ENCODE measurements at places on chromosomes 7 and 10.

DNA sequence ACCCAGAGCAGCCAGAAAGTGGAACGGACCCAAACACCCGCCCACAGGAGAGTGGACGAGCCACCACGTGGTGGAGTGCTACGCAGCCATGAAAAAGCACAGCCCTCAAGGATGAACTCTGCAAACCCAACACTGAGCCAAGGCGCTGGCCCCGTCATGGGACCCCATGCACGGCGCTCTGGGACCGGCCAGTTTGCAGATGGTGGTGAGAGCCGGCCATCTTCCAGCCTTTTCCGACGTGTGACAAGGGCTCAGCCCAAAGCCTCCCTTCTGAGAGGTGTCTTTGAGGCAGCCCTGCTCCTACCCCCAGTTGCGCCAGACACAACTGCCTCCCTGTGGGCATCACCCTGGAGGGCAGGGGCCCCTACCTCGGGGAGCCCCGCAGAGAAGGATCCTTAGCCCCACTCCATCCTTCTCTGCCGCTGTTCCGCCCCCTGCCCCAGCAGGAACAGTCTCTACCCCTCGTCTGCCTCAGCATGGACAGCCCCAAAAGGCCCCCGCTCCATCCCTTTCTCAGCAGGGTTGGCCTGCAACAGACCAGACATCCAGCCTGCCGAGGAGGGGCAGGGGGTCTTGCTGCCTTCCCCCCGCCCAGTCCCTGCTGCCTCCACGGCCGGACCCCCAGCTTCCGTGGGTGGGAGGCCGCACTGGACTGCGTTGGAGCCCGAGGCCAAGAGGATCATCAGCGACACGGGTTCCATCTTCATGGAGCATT, 75.7 kb downstream of the MICALL2 start:
- DNase-seq, result no peak

GRCh38 chr7:39221901-39222300, 244.2 kb downstream of the POU6F2 start:
- DNase-seq, result no peak

DNA sequence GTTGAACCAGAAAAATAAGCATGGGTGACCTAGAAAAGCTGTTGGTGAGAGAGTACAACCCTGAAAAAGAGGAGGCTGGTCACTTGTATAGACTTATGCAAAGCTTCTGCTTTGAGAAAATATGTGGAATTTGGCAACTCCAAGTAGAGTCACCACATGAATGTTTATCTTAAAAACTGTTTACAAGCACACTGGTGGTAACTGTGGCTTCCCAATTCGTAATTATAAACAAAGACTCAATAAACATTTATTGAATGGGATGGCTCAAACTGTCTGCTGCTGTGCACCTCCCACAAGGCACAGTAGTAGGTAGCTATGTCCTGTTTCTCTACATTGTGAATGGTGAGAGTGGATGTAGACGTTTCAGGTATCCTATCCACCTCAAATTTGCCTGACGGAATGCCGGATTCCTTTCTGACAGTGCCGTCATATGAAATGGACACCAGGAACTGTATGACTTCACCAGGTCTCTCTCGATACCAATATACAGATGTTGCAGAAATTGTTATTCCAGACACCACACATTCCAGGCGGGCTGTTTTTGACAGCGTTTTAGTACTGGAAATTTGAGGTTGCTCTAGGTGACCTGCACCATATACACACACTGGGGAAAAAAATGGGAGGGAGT, 43.4 kb upstream of the TARP start:
- no peak for DNase-seq

- DNase-seq, result no peak
Measured at GRCh38 chr10:113495553-113495952, 57.3 kb upstream of the HABP2 start.

GRCh38 chr10:102241032-102241443, 274 bp downstream of the PITX3 start:
- no peak for DNase-seq

GRCh38 chr7:26584987-26585665, 279.3 kb downstream of the SKAP2 start:
- no peak for DNase-seq

- DNase-seq, result no peak
Measured at GRCh38 chr10:131274883-131275282, 36.6 kb downstream of the TCERG1L start.

DNA sequence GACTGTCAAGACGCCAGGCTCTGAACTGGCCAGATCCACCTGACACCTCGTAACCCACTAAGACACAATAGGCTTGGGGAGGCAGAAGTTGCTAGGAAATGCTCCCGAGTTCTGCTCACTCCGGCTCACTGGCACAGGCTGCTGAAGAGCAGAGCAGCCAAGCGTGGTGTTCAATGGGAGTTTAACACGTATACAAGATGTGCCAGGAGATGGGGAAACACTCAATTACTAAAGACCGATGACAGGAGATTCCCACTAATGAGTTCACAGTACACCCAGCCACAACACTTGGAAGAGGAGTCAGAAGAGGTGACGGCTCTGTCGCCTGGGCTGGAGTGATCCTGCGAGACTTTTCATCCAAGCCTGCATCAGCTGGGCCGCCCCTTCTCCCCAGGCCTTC, 303.4 kb downstream of the GFRA1 start:
- no peak for DNase-seq

DNA sequence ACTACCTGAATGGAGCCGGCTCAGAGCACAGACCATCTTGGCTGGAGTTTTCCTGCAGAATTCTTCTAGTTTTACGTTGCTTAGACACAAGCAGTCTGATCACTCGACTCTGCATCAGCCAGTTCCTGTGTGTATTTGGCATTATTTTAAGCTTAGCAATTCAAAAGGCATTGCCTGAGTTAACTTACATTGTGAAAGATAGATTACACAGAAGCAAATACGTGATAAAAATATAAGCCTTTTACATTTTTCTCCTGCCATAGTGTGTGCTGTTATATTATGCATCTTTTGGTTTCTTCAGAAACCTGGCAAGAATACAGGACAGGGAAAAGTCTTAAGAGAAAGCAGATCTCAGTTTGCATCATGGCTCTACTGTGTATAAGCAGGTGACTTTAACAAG, 98.1 kb downstream of the LRRC4 start:
- no peak for DNase-seq

GRCh38 chr7:3682028-3682710, 381.1 kb downstream of the SDK1 start:
- DNase-seq, result no peak

GRCh38 chr10:80211786-80212185, 6.4 kb upstream of the ANXA11 start:
- no peak for DNase-seq

GRCh38 chr10:86662186-86663045, 5.9 kb upstream of the LDB3 start:
- no peak for DNase-seq

DNA sequence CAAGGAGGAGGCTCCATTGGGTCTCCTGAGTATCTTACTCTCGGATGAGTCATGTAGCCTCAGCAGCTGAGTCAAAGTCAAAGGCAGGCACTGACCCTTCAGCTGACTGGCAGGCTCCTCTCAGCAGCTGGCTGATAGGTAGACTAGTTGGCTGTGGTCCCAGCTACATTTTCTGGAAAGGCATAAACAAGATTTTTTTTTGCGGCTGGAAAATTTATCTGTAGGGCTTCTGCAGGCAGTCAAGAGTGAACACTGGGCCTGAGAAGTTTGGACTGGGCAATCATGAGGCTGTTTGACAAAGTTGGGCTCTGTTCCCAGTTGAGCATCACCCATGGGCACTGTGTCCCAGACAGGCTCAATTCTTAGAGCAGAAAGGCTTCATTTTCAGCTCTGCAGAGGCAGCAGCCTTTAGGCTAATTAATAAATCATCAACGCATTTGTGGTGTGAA, 796.2 kb downstream of the CCSER2 start:
- DNase-seq, result no peak

DNA sequence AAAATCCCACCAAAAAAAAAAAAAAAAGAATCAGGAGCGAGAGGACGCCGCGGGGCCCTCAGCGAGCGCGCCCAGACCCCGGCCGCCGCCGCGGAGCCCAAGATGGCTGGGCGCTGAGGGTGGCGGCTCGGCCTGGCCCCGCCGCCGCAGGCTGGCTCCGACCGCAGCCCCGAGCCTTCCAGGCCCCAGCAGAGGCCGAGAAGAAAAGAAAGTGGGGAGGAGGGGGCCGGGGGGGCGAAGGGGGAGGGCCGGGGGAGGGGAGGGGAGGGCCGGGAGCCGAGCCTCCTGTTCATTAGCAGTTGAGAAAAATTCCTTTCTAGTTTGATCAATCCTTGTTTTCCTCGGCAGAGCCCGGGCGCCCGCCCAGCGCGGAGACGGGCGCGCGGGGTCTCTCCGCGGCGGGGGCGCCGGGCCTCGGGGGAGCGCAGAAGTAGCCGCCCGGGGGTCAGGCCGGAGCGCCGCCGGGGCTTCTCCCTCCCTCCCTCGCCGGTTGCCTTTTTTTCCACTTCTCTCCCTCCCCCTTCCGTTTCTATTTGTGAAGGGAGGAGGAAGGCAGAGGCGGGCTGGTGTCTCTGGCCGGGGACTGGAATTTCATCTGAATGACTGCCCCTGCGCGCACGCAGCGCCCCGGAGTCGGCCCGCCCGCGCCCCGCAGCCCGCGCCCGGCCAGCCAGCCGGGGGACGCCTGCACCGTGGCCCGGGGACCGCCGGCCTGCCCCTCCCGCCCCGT, 778 bp upstream of the TRIM8 start:
- peak; percentile 35 for DNase-seq

- no peak for DNase-seq
Measured at GRCh38 chr7:114663502-114663901, 248.9 kb downstream of the FOXP2 start.

GRCh38 chr10:51301644-51302043, 227.4 kb downstream of the PRKG1 start:
- DNase-seq, result no peak

GRCh38 chr7:19754521-19755116, 18.8 kb downstream of the TMEM196 start:
- no peak for DNase-seq

DNA sequence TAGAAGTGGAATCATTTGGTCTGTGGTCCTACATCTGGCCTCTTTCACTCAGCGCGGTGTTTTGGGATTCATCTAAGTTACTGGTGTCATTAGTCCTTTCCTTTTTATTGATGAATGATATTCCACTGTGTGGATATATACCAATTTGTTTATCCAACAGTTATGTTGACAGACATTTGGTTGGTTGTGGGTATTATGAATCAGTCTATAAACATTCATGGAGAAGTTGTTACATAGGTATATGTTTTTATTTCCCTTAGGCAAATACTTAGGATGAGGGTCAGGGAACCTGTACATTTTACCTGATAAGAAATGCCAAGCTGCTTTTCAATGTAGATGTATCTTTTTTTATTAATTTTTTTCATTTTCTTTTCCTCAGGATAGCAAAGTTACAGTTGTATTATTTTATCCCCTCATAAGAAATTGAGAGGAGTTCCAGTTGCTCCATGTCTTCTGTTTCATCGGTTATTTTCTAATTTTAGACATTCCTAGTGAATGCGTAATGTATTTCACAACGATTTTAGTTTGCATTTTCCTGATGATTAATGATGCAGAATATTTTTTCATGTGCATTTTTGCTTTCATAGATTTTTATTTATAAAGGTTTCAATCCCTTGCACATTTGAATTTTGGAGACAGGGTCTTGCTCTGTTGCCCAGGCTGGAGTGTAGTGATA, 203.8 kb upstream of the SH2B2 start:
- no peak for DNase-seq

GRCh38 chr7:147106746-147107145, 990.1 kb downstream of the CNTNAP2 start:
- no peak for DNase-seq

DNA sequence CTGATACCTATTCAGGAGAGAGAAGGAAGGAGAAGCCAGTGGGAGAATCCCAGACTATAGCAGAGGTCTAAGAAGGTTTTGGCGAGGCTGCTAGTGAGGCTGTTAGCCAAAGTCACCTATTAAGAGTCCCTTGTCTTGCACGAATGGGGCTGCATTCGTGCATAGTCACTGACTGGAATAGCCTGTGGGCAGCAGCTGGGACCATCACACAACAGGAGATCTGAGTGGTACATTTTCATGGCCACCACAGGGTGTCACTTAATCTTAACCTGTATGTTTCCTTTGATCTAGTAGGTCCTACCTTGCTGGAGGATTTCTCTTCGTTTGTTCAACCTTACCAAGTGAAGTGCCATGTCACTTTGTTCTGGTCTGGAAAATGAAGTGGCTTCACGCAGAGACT, 319.9 kb downstream of the BMPER start:
- DNase-seq, result no peak

GRCh38 chr7:87147500-87147899, 4.8 kb upstream of the DMTF1 start:
- no peak for DNase-seq

GRCh38 chr7:112431803-112432202, 18.5 kb upstream of the IFRD1 start:
- no peak for DNase-seq

DNA sequence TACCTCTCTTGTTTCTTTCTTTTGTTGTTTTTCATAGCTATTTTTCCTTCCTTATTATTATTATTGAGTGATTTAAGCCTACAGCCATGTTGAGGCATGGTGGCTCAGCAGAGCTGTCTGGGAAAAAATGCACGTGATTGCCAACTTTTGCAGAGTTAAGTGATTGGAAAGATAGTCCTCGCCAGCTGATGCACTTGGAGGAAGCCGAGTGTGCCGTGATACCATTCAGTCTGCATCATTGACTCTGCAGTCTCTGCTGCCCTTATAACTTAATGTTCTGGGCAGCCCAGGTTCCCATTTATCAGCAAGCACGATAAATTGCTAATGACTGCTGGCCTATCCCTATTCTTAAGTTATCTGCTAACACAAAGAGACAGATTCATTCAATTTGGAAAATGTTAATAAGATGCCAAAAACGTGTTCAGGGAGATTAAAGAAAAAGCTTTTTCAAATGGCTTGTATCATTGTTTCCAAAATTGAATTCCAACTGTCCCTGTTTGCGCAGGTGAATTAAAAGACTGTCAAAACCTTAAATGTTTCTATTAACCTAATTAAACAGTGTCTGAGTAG, 232.9 kb upstream of the NPY start:
- no peak for DNase-seq

GRCh38 chr7:80412842-80413241, 99.0 kb downstream of the GNAT3 start:
- DNase-seq, result no peak

GRCh38 chr7:46545790-46546189, 624.7 kb upstream of the IGFBP3 start:
- DNase-seq, result no peak

GRCh38 chr10:16904049-16904448, 86.8 kb upstream of the RSU1 start:
- DNase-seq, result no peak

- DNase-seq, result no peak
Measured at GRCh38 chr7:79979437-79979836, 155.2 kb upstream of the GNAI1 start.

- DNase-seq, result no peak
Measured at GRCh38 chr7:18004372-18004771, 23.3 kb downstream of the PRPS1L1 start.

GRCh38 chr10:101481256-101481655, 106.8 kb downstream of the POLL start:
- no peak for DNase-seq

GRCh38 chr7:127366680-127367079, 25.8 kb downstream of the ZNF800 start:
- DNase-seq, result no peak
